ENCODE measurements at places on chromosomes 2 and 18.

DNA sequence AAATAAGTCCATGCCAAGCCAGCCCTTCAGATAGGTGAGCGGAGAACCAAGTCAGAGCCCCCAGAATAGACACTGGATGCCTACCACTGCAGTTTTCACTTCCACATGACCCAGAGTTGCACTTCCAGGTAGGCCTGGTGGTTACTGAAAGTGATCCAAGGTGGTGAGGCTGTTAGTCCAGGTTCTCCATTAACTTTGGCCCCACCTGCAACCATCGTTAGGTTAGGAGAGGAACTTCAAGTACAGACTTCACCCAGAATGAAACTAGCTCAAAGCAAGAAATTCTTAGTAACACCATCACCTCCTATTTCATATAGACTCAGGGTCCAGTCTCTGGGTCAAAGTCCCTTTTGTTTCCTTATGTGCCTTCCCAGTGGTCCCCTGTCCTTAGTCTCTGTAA lies 293.1 kb upstream of the ID2 start:
- no peak for DNase-seq

GRCh38 chr2:176461809-176462670 lies 192.8 kb downstream of the MTX2 start:
- DNase-seq: no peak

DNA sequence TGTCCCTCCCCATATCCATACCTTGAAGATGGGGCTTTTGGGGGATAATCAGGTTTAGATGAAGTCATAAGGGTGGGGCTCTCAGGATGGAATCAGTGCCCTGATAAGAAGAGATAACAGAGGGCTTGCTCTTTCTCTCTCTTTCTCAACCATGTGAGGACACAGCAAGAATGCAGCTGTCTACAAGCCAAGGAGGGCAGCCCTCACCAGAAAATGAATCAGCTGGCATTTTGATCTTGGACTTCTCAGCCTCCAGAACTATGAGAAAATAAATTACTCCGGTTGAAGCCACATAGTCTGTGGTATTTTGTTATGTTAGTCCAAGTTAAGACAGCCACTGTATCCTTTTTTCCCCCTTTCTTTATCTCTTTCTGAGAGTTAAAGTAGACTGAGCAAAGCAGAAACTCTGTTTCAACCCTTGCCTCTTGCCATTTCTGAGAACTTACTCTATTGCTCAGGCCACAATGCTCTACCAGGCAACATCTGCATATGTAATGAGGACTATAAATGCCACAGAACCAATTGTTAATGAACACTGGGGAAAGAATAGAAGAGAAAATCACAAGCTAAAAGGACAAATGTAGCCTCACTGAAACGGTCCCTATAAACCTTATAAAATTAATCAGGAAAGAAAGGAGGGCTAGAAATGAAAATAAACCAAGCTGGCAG lies 56.9 kb downstream of the SRBD1 start:
- no peak for DNase-seq

GRCh38 chr2:111670776-111671175 lies 213.2 kb downstream of the ANAPC1 start:
- no peak for DNase-seq

- DNase-seq: no peak
Observed at GRCh38 chr2:139876321-139876720, 1096.1 kb upstream of the NXPH2 start.

DNA sequence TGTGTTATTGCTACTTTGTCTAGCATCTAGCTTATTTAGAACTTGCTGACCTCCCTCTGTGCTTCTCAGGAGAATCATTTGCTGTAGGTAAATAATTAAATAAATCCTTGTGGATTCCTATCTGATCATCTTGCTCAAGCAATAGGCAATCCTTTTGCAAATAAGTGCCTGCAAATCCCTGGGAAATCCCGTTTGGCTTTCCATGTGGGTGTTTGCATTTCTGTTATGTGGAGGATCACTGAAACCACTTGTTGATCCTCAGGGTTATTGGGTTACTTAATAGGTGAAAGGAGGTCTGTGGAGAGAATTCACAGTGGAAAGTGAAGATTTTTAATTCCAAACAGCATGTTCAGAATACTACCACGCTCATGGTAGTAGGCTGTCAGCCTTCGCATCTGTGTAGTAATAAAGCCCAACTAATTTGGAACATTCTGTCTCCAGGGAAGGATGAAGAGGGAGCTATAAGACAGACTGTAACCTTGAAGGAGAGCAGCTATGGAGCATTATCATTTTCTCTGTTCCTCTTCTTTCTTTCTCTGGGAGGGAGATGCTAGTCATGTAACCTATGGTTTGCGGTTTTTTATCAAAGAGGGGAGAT lies 72.5 kb downstream of the GULP1 start:
- no peak for DNase-seq

DNA sequence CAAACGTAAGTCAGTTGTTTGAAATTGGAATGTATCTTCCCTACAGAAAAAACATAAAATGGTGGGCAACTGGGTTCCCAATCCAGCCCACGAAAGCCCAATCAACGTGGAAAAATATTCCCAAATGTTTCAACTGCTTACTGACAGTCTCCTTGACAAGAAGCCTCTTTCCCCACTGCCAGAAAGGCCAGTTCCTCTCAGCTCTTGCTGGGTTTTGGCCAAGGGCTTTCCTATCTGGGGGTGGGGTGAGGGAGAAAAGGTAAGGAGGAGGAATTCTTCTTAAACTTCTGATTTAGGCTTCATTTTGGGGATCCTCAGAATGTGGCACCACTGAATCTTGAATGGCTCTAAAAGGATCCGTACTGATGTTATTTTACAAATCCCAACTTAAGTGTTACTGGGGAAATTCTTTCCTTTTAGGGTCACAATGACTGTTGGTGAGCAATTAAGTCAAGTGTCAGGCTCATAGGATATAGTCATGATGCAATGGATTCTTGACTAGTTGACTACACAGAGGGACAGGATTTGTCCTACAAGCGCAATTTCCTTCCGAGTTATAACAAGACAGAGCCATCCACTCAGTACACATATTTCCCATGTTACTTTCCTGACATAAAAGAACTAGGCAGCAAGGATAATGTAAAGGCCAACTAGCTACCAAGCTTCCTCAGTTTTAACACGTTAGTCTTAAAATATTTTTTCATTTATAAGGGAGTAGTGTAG lies 73.6 kb downstream of the SPRED2 start:
- no peak for DNase-seq

- DNase-seq: no peak
Observed at GRCh38 chr2:236558036-236558435, 11.6 kb upstream of the ACKR3 start.

GRCh38 chr2:19900931-19901441 lies 797 bp downstream of the TTC32 start:
- DNase-seq: no peak

DNA sequence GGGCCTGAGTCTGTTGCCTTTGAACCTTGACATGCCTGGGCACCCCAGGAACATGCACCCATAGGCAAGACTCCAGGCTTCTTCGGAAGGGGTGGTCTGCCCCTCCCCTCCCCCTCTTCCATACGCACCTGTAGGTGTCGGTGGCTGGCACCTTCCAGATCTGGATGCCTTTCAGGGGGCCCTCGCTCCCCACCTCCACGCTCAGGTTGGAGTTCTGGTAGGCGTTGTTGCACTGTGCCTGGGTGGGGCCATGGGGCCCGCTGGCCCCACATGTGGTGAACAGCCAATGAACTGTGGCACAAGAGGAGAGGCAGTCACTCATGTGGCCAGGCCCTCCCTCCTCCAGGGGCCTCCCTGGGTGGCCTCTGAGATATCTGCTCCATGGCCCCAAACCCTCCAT lies 135.8 kb downstream of the CLIP4 start:
- DNase-seq: no peak
